ENCODE measurements at places on chromosomes 16 and 17.

- DNase-seq = no peak
These were observed 74.8 kb downstream of the RAB11FIP4 start for GRCh38 chr17:31466096-31466760.

DNA sequence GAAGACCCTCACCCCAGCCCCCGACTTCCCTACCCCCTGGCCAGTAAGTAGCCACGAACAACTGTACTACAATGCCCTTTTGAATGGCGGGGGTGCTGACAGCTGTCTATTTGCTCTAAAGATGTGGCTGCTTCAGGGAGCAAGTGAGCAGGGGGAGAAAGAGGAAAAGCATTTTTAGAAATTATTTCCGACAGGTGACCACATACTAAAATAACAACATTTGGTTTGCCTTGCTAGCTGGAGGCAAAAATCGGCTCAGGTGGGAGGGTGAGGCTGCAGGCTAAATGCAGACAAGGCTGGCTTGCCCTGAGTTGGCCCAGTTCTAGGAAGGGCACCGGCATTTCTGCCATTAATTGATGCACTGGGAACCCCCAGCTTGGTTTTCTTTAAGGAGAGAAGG is 188.5 kb downstream of the XYLT1 start:
- no peak for DNase-seq

GRCh38 chr16:66359012-66359411 is 7.5 kb upstream of the CDH5 start:
- DNase-seq = no peak

DNA sequence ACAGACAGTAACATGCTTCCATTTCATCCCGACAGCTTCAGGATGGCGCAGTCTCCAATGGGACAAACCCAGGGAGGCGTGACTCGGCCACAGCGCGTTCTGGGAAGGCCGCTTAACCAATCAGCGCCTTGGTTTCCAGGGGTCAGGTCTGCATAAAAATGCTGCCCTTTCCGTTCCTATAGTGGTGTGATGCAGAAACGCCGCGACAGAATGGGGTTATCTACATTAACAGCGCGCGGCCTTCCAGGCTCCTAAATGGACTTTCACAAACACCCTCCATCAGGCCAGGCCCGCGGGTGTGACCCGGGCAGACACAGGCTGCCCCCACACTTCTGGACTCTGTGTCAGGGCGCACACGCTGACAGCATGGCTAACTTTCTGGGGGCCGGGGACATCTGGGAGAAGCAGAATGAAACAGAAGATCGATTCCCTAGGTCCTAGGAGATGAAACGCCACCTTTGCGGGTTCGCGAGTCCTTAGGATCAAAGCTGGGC is 792 bp downstream of the TMEM231 start:
- DNase-seq = no peak

DNA sequence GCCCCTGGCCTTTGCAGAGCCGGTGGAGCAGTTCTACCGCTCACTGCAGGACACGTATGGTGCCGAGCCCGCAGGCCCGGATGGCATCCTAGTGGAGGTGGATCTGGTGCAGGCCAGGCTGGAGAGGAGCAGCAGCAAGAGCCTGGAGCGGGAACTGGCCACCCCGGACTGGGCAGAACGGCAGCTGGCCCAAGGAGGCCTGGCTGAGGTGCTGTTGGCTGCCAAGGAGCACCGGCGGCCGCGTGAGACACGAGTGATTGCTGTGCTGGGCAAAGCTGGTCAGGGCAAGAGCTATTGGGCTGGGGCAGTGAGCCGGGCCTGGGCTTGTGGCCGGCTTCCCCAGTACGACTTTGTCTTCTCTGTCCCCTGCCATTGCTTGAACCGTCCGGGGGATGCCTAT is 29.5 kb downstream of the CIITA start:
- DNase-seq = no peak

GRCh38 chr16:64217789-64218535 is 903.9 kb downstream of the CDH11 start:
- no peak for DNase-seq

DNA sequence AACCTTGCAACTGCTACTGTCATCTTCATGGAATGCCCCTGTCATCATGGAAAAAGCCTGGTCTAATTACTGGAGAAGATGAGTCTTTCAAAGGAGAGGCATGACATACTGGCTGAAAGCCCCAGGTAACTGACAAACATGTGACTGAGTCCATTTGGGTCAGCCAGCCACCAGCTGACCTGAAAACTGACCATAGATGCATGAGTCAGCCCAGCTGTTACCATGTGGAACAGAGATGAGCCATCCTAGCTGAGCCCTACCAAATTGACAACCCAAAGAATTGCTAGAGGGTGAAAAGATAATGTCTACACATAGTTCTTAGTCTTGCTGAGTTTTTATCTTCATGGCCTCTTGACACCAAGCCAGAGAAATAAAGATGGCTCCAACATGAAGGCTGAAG is 311.8 kb downstream of the UTP18 start:
- DNase-seq = no peak

DNA sequence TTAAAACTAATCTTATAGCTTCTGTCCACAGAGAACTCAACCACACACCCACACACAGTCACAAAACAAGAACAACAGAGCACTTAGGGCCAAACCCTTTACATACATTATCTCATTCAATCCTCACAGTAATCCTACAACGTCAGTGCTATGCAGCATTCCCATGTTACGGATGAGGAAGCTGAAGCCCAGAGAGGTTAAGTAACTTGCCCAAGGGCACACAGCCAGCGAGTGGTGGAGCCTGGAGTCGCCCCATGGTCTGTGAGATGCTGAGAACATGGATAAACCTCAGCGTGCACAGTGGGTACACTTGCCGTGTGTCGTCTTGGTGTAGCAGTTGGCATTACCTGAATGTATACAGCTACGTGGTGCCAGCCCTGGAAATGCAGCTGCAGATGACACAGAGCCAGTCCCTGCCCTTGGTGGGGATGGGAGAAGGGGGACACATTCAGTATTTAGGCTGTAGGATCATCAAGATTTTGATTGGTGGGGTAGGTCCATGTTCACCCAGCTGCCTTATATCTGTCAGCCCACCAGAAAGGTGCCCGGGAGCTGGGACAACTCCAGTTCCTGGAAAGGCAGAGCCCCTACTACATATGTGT is 177.0 kb downstream of the IRF8 start:
- DNase-seq = no peak

DNA sequence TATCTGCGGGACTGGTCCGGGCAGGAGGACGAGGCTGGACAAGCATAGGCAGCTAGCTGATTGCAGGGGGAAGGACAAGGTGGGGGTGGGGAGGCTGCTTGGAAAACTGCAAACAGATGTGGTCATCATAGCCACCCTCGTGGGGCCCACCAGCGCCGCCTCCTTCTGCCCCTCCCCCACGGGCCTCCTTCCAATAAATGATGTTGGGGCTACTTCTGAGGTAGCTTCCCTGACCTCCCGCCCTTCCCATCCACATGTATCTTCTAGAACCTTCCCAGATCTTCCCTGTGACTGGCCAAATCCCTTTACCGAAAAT is 12.3 kb upstream of the CDC42EP4 start:
- DNase-seq = no peak

- DNase-seq = no peak
These were observed 10.4 kb downstream of the DCUN1D3 start for GRCh38 chr16:20889625-20890275.

- DNase-seq = no peak
These were observed 16.9 kb downstream of the C16orf90 start for GRCh38 chr16:3478242-3478925.

- peak; percentile 10 for DNase-seq
These were observed 1.8 kb upstream of the CBX1 start for GRCh38 chr17:48102798-48103715.

- no peak for DNase-seq
These were observed 6.5 kb upstream of the OR2C1 start for GRCh38 chr16:3349175-3349574.

GRCh38 chr17:17987187-17987896 is 14.7 kb downstream of the DRC3 start:
- DNase-seq = no peak

DNA sequence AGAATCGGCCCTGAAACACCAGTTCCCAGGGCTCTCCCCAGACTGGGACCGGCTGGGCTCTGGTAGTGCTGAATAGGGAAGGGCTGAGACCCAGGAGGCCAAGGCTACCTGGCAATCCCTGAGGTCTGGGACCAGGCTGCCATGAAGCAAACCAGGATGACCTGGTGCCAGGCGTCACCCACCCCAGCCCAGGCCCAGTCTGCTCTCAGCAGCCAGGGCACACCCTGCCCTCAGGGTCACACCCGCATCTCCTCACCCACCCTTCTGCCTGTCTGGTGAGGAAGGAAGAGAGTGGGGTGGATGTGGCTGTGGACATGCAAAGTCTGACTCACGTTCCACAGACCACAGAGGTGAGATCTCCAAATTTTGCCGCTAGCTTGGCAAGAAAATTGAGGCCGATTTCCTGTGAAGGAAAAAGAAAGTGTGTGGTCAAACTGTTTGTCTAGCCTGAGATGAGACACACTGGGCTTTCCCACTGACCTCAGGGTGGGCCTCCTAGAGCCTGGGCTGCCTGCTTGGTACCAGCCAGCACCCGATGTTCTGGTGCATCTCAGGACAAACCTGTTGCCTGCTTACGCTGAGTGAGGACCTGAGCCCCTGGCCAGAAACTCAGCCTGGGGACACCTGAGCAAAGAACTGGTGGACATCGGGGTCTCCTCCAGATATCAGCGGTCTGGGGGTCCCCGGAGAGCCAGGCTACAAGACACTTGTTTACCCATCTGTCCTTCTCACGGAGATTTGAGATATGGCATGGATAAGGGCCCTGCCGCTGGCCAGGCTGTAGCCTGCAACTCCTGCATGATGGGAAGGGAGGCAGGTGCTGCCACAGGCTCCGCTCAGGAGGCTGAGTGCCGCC is 6.3 kb upstream of the RAB37 start:
- no peak for DNase-seq

DNA sequence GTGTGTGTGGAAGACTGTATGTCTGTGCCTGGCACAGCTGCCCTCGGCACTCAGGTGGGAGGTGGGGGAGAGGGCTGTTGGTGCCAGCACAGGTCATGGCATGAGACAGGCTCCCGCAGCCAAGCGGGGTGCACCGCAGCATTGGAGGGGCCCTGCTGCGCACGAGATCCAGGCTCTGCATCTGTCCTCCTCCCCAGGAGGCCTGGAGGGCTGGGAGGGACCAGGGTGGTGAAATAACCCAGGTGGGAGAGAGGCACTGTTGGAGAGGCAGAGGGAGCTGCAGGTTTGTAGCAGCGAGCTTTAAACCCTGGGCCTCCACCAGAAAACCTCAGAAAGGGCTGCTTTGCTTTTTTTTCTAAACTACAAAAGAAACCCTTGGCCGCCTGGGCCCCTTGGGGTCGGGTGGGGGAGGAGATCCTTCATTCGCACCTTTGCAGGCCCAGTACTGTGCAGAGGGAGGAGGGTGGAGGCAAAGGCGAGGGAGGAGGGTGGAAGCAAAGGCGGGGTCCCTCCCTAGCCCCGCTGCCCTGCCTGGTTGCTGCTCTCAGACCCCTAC is 241.7 kb downstream of the SEC14L1 start:
- DNase-seq = no peak

DNA sequence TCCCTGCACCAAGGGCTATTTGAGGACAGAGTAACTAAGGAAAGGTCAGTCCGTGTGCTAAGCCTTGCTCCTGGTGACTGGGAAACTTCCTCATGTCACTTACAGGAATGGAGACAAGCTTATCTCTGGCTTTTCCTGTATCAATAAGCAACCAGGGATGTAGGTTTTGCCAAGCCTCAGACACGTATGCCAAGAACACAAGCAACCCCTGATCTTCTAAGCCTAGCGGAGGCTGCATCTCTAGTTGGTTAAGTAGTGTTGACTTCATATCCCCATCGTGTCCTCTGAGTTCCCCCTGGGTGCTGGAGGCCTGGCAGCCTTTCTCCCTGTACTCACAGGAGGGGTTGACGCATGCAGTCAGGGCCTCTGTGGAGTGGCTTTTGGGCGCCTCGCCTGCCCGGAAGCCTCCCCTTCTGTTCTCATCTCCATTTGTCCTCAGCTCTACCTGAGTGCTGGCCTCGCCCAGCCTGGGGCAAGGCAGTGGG is 1.4 kb upstream of the C1QTNF1 start:
- DNase-seq = no peak

- no peak for DNase-seq
These were observed 590.3 kb upstream of the GOT2 start for GRCh38 chr16:59324462-59324861.

GRCh38 chr16:74922150-74923138 is 62.5 kb downstream of the WDR59 start:
- no peak for DNase-seq

DNA sequence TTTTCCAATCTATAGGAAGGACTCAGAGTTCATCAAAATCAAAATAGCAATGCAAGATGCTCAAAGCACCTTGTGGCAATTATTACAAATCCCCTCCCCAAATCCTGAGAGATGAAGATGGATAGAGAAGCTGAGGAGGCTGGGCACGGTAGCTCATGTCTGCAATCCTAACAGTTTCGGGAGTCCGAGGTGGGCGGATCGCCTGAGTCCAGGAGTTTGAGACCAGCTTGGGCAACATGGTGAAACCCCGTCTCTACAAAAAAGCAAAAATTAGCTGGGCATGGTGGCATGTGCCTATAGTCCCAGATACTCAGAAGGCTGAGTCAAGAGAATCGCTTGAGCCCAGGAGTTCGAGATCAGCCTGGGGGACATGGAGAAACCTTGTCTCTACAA is 8.6 kb downstream of the TBC1D16 start:
- no peak for DNase-seq

GRCh38 chr17:57648720-57649119 is 96.4 kb downstream of the CCDC182 start:
- no peak for DNase-seq

GRCh38 chr17:1484676-1485422 is 7.6 kb downstream of the MYO1C start:
- no peak for DNase-seq

- DNase-seq = no peak
These were observed 23.1 kb upstream of the GPRC5C start for GRCh38 chr17:74408815-74409214.

DNA sequence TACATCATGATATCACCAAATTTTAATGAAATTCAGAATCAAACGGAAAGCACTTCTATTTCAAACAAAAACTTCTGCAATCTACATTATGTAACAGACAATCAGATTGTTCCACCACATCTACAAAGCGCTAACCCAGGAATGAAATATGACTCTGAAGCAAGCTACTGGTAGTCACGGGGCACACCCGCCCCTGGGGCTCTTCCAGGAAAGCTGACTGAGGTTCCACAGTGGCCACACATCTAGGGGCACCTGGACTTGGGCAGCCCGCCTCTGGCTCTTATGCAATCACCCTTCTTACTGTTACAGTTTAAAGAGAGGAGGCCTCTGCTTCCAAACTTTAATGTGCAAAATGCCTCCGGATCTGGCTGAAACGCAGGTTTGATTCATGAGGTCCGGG is 27.5 kb downstream of the ZCCHC14 start:
- DNase-seq = no peak

DNA sequence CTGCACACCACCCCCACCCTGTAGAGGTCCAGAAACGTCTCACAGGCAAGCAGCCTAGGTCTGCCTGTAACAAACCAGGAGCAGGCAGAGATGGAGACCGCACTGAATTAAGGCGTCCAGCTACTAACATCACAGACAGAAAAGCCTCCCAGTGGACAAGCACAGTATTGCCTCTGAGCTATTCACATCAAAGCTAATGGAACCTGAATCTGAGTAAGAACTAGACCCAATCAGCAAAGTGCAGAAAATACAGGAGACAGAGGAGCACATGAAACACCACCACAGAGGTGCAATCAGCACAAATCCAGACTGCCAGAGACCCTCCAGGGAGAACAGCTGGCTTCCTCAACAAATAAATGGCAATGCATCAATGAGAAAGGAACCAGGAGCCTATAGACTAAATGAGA is 22.2 kb upstream of the PEMT start:
- DNase-seq = peak; percentile 38

GRCh38 chr17:17886726-17887125 is 49.9 kb upstream of the SREBF1 start:
- DNase-seq = no peak

Measured in activated CD4-positive, alpha-beta T cell treated with anti-CD3 and anti-CD28 coated beads for 24 hours (primary cell).